Right ventricle myocardium inferior (tissue), 1 donor: ENCODE measurements at places on chromosomes 7 and 10. TPM values are rescaled to one million over a fixed set of nuclear protein-coding genes. Genes with fewer than 3 reads are reported as not detected.

SNCG gene
- total RNA-seq: 24.7 TPM

GRCh38 chr7:123879628-123880027 is 34.7 kb downstream of the HYAL4 start:
- DNase-seq: no peak

DNA sequence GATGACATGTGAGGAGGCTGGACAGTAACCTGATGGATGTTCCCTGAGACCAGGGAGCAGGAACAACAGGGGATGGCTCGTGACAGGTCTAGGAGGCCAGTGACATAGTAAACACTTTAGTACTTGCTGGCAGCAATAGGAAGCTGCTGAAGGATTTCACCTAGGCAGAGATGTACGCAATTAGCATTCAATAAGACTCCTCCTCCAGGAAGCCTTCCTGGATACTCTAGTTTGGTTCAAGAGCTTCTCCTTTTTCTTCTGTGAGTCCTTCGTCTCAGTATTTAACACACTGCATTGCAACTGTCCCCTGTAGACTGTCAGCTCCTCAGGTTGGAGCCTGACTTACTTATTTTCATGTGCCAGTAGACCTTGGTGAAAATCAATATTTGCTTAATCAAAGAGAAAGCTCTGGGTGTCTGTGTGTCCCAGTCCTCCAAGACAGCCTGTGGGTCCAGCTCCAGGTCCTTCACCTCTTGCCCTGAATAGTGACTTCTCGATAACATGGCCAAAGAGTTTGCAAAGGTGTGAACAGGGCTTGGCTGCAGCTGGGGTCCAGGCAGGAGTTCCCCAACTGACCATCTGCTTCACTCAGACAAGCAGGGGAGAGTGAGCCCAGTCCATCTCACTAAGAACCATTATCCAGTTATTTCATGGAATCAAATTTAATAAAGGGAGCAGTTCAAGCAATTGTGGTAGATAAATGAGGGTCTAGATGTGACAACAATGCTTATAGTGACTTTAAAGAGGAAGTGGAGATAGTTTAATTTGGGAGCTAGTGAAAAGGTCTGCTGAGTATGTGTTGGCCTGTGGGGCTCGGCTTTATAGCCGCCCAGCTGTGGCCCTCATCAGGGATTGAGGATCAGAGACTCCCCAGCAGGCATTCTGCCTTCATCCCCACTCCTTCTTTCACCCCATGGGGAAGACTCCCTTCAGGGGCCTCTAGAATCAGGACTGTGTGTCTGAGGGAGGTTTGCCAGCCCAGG is 9.4 kb downstream of the TMEM273 start:
- DNase-seq: no peak

SHH gene
- not detected for total RNA-seq

LRGUK gene
- 0.22 TPM for total RNA-seq

GRCh38 chr10:113563306-113564088 is 10.6 kb downstream of the HABP2 start:
- DNase-seq: peak; percentile 83

DNA sequence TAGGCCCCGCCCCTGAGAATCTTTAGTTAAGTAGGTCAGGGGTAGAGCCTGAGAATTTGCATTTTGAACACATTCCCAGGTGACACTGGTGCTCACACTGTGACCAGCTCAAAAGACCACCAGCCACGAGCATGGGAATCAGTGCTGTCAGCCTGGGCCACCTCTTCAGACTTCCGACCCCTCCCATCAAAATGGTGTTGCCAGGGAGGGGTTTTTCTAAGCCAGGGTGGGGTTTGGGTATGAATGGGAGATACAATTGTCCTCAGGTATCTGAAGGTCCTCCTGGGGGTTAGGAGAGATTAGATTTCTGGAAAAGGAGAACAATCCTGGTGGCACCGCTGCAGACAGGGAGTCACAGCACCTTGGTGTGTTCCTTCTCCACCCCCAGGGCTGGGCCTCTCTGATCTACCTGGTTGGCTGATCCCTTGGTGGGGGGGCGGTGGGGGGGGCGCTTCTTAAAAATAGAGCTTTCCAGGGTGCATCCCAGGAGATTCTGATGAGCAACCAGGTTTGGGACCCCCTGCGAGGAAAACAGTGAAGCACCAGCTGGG is 111.5 kb upstream of the ANLN start:
- no peak for DNase-seq

- DNase-seq: no peak
Observed at GRCh38 chr10:10787586-10787985, 230.1 kb upstream of the CELF2 start.

DNA sequence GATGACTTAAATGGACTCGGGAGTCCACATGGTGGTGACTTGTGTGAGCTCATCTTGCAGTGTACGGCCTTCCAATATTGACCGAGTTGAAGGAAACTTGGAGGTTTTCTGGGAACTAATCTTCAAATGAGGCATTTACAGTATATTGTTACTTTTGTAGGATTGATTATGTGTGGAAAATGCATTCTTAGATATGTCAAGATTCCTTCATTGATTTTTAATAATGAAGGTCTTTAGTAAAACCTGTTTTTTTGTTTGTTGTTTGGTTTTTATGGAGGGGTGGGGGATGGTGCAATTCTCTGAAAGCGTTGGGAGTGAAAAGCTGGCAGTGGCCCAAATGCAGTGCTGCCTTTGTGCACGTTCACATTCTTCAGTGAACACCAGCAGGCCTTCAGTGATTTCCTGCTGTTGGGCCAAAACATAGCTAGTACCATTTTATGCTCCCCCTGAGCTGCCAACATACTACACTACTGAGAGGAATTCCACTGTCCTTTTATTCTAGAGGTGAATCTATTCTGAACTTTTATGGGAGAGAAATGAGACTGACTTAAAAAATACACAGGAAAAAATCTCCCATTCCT is 50.4 kb downstream of the CCNY start:
- DNase-seq: no peak

GRCh38 chr10:11404901-11405300 is 206.5 kb downstream of the USP6NL start:
- DNase-seq: no peak

- DNase-seq: no peak
Observed at GRCh38 chr7:106659166-106659962, 1.6 kb downstream of the CCDC71L start.

DNA sequence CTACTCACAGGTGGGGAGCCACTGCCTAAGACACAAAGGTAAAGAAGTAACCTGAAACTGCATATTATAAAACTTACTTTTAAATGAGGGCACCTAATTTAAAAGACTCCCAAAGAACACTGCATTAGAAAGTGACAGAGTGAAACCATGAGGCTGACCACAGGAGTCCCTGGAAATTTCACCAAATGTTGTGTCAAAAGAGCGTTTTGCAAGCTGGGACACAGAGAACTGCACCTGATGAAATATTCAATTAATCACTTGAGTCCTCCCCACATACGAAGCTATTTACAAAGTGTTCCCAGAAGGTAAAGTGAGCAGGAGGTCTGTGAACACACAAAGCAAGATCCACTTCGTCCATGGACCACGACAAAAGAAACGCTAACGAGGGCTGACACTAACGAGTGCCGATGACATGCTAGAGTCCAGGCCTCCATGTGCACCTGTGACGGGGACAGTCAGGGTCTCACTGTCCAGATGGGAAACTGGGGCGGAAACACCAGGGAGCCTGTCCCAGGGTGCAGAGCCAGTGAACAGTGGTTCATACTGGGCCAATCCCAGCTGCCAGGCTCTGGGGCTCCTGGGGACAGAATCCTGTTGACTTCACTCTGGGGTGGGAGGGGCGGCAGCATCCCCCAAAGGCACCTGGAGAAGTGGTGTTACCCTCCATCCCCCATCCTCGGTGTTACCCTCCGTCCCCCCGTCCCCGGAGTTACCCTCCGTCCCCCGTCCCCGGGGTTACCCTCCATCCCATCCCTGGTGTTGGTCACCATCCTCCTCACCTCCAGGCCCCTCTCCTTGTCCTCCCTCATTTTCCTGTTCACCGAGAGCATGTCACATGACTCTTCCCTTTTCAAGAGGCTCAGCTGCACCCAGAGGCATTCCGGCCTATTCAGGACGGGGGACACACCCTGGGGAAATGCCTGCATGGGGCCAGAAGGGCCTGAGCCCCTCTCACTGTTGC is 63.4 kb downstream of the DIP2C start:
- DNase-seq: no peak

SPRN gene
- total RNA-seq: not detected

GRCh38 chr7:104153287-104153686 is 54.5 kb downstream of the ORC5 start:
- DNase-seq: no peak

DNA sequence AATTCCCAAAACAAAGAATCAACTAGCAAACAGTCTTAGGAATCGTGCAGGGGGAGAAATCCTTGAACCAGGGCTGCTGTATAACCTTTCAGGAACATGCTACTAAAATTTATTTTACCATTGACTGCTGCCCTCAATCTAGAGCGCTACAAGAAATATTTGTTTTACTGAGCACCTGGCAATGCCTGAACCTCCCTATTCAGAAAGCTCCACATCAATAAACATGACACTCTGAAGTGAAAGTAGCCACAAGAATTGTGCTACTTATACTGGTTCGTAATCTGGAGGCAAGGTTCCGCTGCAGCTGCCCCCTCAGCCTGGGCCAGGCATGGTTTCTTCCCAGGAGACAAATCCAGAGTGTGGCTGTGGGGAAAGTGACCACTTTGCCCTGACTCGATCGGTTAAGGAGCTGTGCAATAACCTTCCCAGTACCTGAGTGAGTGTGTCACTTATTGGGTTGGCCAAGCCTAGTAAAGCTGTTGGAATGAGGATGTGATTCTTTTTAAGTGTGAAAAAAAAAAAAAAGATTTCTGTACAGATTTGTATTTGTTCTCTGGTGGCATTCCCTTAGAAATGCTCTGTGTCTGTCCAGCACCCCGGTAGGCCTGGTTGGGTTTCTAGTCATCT is 7.7 kb downstream of the VWA2 start:
- DNase-seq: no peak

DLX5 gene
- total RNA-seq: not detected

GRCh38 chr7:156725936-156726335 is 85.4 kb downstream of the RNF32 start:
- DNase-seq: no peak

DNA sequence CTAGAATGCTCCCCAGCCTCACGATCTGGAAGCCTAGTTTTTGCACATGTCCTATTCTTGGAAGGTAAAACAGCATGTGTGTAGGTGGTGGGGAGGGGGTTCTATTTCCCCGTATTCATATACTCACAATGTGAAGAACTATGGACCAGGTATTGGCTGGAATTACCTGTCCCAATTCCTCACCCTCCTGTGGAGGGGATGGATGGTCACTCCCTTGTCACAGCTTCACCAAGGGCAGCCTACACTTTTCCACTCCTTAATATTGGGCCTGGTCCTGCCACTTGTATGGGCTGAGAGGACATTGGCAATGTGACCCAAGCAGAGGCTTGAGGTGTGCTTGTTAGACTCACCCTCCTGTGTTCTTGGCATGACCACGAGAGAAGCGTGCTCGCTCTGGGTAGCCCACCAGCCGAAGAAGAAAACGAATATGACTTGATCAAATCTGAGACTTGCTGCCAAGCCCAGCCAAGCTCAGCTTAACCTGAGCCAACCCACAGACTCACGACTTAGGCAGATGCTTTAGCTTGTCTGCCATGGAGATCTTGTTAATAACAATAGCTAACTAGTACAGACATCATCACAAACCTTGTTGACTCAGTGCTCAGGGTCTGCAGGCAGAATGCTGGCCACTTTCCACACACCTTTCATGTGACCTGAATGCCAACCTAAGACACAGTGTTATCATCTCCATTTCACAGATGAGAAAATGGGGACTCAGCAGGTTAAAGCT is 17.2 kb downstream of the ZNF488 start:
- no peak for DNase-seq

C10orf53 gene
- not detected for total RNA-seq

DNA sequence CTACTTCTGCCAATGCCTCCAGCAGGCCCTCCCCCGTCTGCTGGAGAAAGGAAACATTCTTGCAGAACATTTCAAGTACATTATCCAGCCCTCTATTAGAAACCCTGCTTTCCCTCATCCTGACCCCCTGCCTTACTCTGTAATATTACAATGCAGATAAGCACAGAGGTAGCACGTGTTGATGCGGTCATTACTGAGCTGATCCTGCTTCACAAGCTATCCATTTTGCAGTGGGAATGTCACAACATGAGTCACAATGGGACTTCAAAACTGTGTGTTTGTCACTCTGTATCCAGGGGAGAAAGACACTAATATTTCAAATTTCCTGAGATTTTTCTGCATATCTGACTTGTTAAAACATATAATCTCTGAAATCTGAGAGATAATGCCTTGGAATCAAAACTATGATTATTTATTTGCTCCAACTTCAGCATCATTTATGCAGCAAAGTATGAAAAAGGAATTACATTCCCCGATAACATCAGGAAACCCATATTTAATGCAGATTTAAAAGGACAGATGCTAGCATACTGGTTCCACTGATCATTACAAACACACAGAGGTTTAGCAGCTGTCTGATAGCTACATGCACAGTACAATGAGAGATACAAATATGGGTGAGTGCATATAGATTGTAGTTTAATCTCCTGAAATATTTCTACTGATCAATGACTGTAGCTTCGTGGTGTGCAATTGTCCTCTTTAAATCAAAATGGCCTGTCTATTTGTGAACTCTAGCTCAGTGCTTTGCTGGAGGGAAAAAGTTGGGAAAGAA is 239.7 kb downstream of the SORCS3 start:
- peak; percentile 66 for DNase-seq

GRCh38 chr10:78177491-78178185 is 144.0 kb downstream of the RPS24 start:
- no peak for DNase-seq
